ENCODE measurements at places on chromosomes 13 and 19.

DNA sequence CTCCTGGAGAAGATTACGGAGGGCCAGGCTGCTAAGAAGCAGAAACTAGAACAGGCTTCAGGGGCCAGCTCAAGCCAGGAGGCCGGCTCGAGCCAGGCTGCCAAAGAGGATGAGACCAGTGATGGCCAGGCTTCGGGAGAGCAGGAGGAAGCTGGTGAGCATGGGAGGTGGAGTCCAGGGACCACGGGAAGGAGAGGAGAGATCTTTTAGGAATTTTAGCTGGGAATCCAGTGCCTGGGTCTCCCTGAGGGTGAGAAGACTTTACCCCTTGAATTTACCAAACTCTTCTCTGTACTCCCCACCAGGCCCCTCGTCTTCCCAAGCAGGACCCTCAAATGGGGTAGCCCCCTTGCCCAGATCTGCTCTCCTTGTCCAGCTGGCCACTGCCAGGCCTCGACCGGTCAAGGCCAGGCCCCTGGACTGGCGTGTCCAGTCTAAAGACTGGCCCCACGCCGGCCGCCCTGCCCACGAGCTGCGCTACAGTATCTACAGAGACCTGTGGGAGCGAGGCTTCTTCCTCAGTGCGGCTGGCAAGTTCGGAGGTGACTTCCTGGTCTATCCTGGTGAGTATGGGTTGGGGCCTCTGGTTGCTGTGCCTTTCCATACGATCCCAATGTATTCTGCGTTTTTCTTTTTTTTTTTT is 824 bp downstream of the TSEN34 start:
- no peak for DNase-seq

DNA sequence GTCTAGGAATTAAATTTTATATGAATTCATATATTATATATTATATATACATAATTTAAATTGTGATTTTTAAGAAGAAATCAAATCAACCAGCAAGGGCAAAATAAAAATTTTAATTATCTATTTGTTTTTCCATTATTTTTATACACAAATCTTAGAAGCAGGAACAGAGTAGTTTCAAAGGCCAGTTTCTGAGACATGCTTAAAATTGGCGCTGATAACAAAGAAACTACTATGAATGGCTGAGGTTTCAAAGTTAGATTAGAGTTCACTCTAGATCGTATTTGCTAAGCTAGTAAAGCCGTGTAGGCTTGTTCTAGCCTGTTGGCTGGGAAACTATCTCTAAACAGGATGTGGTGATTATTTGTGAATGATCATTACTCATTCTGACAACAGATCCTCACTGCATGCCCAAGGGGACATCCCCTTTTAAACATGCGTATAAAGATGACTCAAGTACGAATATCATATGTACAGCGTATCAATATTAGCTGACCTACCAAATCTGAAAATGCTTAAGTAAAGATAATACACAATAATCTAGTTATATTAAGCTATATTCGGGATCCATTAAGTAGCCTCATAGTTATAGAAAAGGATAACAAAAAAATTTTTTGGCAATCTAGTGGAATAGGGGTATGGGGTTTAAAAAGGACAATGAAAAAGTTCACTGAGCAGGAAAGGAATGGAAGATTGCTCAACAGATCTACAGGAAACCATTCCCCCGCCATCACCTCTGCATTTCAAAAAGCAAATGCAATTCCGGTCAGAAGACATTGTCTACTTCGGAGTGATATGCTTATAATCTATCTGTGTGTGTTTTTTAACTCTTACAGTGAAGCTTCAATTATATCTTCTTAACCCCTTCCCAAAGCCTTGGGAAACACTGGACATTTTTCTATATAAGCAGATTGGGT is 150.1 kb downstream of the SHISA2 start:
- no peak for DNase-seq

- DNase-seq, result no peak
These were observed 686.4 kb downstream of the PCDH9 start for GRCh38 chr13:66543780-66544179.

- DNase-seq, result no peak
These were observed 97.6 kb upstream of the SLITRK6 start for GRCh38 chr13:85896516-85897450.

GRCh38 chr13:63517371-63517770 is 2101.7 kb upstream of the PCDH20 start:
- no peak for DNase-seq

GRCh38 chr19:36340786-36341372 is 38.1 kb downstream of the ZFP14 start:
- no peak for DNase-seq

- no peak for DNase-seq
These were observed 108.8 kb downstream of the KCTD15 start for GRCh38 chr19:33905473-33905936.

DNA sequence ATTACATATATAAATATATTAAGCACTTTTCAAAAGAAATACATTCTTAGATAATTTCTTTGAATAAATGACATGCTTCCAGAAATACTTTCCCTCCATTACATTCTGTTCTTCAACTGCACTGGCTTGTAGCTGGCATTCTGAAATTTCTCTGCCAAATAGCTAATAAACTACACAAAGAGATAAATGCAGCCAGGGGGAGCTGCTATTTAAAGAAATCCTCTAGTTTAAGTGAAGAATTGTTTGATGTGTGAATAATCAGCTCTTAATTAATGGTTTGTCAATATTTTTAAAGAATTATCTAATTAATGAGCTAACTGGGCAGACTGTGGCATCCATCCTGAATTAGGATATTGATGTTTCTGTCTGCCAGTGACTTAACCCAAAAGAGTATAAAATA is 30.7 kb downstream of the SLC7A1 start:
- DNase-seq, result no peak

GRCh38 chr19:29831686-29832085 is 19.9 kb downstream of the CCNE1 start:
- no peak for DNase-seq

DNA sequence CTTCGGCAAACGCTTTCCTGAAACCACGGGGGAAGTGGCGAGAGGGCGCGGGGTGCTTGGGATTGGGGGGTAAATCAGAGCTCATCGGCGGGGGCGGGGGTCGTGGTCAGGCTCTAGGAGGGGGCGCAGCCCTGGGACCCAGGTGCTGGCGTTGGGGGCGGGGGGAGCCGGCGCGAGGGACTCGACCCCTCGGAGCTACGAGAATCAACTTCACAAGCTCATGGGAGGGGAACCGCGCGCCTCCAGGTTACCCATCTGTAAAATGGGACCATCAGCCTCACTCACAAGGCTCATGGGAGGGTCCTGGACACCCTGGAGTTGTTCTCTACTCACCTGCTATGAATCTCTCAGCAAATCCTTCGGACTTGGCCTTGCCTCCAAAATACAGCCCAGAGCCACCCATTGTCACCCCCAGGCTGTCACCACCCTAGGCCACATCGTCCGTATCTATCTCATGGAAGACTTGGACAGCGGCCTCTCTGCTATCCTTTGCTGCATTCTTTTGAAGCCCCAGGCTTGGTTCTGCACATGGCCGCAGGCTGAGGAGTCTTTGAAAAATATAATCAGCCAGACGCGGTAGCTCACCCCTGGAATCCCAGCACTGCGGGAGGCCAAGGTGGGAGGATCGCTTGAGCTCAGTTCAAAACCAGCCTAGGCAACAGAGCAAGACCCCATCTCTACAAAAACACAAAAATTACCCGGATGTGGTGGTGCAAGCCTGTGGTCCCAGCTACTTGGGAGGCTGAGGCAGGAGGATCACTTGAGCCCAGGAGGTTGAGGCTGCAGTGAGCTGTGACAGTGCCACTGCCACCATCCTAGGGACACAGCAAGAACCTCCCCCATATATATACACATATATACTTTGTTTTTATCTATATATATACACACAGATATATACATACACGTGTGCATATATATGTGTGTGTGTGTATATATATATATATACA is 939 bp upstream of the RANBP3 start:
- DNase-seq, result no peak

GRCh38 chr19:10006335-10006708 is 4.0 kb downstream of the COL5A3 start:
- DNase-seq, result no peak

DNA sequence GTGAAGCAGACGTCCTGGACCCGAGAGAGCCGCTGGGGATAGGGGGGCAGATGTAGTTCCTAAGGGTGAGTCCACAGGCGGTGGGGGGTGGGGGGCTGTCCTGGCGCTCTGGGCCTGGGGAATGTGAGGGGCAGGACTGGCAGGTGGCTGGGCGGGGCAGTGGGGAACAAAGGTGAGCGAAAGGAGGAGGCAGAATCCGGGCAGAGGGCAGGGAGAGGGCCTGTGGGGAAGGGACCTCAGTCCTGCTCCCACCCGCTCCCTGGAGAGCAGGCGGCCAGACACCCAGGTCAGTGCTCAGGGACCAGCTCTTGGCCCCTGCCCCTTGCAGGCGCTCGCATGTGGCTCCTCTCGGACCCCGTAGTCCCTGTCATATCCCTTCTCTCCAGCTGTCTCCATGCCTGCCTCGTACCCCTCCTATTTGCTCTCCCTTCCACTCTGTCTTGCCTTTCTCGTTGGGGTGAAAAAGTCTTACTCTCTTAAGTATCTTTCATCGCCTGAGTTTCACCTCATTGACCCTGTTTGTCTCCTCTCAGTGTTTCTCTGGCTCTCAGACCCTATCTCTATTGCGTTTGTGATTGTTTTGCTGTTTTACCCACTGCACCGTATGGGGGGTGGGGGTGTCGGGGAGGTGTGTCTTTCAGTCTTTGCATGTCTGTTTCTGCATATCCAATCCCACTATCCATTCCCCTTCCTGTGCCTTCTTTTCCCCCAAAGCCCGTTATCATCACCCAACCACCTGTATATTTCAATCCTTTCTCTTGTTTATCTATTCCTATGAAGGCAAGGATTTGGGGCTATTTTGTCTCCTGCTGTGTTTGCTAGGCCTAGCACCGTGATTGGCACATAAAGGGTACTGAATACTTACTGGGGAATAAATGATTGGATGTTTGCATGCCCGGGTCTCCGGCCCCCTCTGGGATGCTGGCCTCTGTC is 5.8 kb downstream of the SPHK2 start:
- DNase-seq, result no peak

- no peak for DNase-seq
These were observed 79.8 kb downstream of the CHST8 start for GRCh38 chr19:33701565-33701964.

DNA sequence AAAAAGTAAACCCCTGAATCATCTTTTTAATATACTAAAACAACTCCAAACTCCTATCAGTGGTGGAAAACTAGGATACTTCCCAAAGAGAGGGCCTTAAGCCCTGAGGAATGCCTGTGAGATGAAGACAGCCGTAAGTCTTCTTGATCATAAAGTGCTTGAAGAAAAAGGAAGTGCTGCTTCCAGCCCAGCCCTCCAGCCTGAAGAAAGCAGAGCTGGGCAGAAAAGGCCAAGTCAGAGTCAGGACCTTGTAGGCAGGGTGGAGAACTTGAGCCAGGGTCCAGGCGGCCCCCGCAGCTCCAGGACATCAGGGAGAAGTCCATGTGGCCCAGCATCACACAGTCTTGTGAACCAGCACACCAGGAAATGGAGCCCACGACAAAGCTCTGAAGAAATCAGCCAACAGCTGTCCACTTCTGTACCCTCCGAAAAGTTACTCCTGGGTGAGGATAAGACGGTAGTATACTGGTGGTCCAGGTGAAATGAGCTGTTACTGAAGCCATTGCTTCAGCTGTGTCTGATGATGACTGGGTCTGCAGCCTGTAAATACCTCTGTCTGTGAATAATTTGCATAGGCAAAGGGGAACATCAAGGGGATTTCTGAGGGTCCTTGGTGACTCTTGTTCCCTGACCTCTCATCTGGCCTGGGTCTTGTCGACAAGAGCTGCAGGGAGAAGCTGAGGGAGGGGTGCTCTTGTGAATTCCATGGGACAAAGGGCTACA is 18.7 kb upstream of the CRYL1 start:
- DNase-seq, result no peak

DNA sequence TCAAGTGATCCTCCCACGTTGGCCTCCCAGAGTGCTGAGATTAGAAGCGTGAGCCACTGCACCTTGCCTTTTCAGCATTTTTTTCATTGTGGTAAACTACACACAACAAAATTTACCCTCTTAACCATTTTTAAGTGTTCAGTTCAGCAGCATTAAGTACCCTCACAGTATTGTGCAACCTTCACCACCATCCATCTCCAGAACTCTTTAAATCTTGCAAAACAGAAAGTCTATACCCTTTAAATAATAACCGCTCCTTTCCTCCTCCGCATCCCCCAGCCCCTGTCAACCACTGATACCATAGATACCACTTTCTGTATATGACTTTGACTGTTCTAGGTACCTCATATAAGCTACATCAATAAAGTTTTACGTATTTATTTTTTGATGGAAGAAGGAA is 20.8 kb upstream of the CASP14 start:
- DNase-seq, result no peak

DNA sequence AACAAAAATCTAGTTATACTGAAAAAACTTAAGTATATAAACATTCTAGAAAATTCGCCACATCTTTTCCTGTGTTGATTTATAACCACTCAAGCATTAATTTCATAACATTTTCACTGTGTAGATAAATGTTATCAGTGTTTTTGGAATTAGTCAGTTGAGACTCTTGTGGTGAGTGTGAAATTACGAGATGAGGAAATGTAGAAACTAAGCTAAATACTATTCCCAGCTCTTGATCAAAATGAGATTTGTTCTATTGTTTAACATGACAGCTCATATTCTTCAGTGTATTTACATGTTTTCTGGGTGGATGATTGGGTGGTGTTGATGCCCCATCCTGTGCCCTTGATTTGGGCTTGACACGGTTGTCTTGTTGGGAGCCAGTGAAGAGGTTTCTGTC is 406.8 kb downstream of the DACH1 start:
- DNase-seq, result no peak

DNA sequence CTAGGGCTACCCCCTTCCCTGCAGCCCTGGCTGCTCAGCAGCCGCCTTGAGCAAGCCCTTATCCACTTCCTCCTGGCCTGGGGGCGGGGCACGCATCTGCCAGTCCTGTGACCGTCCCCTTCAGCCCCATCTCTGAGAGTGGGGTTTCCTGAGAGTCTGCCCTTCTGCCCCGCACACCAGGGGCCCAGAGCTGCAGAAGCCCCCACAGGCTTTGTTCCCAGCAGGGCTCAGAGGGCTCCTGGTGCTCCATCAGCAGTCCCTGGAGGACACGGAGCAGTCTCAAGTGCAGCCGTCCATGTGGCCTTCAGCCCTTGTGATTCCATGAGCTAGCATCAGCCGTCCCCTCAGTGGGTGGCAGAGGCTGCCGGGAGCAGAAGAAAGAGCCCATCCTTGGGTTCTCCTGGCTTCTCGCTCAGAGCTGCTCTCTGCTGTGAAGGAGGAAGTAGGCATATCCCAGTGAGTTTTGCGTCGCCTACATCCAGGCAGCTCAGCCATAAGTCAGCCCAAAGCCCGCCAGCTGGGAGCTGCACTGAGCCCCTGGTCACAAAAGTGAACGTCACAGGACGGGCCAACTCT is 16.3 kb downstream of the MYO9B start:
- no peak for DNase-seq

DNA sequence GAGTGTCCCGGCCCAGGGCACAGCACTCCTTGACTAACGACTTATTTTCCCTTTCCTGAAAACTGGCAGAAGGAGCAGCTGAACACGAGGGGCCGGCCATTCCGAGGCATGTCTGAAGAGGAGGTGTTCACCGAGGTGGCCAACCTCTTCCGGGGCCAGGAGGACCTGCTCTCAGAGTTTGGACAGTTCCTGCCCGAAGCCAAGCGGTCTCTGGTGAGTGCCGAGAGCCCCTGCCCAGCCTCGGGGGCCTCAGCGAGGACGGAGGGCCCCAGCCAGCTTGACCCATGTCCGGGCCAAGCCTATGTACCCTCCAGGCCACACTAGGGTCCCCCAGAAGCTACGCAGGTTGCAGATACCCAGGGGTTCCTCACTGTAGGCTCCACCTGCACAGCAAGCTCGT is 17.7 kb downstream of the SIN3B start:
- DNase-seq, result no peak

GRCh38 chr19:570251-570686 is 2.1 kb upstream of the BSG start:
- no peak for DNase-seq

GRCh38 chr13:28499609-28500008 is 4.7 kb upstream of the FLT1 start:
- DNase-seq, result no peak

Measured in activated effector memory CD4-positive, alpha-beta T cell treated with Interleukin-2 at 50 U/mL for 16 hours (primary cell).